ENCODE measurements at places on chromosomes 11 and 22.

- no peak for DNase-seq
Observed at GRCh38 chr11:67303132-67303834, at the start of gene SSH3. SSH3 (plus strand) TSS chr11:67303530; CDS start chr11:67303626, 96 bp downstream.

DNA sequence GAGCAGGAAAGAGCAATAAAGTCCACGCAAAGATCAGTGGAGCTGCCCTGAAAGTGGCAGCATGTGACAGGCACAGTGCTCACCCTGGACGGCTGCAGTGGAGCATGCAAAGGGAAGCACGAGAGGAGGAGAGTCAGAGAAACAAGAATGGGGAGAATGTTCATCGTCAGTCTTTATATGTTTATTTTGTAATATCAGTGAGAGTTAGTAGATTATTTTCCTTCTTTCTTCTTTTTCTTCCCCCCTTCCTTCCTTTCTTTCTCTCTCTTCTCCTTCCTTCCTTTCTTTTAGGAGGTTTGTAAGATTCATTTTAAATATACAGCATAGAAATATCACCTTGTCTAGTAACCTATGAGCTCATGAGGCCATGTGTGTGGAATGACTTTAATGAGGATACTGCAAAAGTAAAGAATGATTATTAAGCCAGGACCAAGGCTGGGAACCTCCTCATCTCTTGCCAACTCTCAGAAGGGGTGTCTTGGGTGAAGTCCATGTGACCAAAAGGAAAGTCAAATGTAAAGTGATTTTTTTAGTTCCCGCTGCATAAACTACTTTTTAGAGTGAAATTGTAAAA lies 321.1 kb downstream of the AASDHPPT start:
- no peak for DNase-seq

- DNase-seq = no peak
Observed at GRCh38 chr11:62128835-62129234, 5.0 kb downstream of the INCENP start.

- DNase-seq = no peak
Observed at GRCh38 chr11:57364851-57365660, 15.9 kb downstream of the PRG3 start.

DNA sequence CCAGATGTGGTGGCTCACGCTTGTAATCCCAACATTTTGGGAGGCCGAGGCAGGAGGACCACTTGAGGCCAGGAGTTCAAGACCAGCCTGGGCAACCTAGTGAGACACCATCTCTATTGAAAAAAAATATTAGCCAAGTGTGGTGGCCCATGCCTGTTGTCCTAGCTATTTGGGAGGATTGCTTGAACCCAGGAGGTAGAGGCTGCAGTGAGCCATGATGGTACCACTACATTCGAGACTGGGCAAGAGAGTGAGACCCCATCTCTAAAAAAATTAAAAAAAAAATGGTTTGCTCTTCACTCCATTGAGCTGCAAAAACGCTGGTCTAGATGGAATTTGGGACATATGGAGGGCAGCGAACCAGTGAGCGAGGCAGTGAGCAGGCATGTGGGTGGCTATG lies 21.6 kb upstream of the SOX10 start:
- no peak for DNase-seq

DNA sequence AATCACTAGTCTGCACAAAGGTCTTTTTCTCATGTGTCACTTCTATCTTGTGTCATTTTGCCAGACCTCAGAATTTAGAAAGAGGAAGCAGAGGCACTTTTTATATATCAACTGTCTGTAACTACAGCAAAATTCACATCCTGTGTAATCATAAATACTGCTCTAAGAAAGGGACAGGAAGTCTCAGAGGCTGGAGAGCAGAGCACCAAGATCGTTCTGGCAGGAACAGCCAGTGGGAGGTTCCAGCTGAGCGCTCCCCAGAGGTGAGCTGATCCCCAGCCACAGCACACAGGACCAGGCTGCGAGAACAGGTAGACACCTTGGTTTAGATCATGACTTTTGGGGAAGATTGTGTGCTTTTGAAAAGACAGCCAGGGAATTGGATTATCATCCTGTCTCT lies at the start of gene MS4A7:
MS4A7 (plus strand) TSS at position 179 of the 400 bp plus-strand sequence. CDS start 4,610 bp downstream, outside the sequence.
- peak; percentile 81 for DNase-seq

GRCh38 chr11:27319072-27319471 lies 43.9 kb downstream of the CCDC34 start:
- no peak for DNase-seq

DNA sequence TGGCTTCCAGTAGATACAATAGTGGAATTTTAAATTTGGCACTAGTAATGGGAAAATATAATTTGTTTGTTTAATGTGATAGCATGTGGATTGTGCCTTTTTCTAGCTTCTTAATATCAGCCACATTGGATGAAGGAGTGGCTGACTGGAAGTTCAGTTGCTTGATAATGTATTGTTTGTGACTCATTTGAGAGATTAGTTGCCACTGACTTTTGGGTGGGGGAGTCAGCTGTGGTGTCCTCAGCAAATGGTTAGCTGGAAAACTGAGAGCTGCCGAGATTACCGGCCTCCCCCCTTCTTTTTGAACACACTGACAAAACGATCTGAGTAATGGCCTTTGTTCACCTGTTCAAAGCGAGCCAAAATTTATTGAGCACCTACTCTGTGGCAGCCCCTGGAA lies 5.5 kb downstream of the JAM3 start:
- DNase-seq = no peak

- DNase-seq = no peak
Observed at GRCh38 chr11:67609316-67609715, 2.6 kb downstream of the NDUFV1 start.

GRCh38 chr11:959608-960007 lies 33.9 kb downstream of the AP2A2 start:
- no peak for DNase-seq

- DNase-seq = no peak
Observed at GRCh38 chr22:48265000-48265625, 1502.7 kb downstream of the TBC1D22A start.

DNA sequence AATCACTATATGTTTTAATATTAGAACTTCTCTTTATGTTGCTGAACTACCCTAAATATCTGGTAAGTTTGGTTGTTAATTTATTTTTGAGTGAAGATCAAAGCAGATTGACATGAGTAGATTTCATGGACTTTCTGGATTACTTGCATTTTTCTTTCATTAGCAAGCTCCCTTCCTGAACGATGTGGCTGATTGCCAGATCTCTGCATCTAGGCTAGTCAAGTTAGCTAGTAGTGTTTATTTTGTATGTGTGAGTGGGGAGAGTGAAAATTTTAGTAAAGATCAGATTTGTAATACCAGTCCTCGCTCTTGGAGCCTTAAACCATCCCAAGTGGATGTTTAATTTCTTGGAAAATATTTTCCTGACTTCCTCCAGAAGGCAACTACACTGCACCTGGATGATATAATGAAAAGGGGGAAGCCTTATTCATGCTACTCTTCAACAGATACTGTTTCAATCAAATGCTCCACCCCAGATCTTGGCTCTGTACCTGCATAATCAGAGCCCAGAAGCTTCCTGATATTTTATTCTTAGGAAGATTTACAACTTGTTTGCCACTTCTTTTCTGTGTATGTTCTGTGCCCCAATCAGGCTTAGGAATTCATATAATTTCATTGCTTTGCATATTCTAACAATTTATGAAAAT lies 143.2 kb upstream of the GRIA4 start:
- DNase-seq = no peak

- DNase-seq = no peak
Observed at GRCh38 chr11:31860391-31860790, 49.3 kb upstream of the PAX6 start.

- DNase-seq = no peak
Observed at GRCh38 chr22:28006271-28006670, 87.2 kb upstream of the PITPNB start.

DNA sequence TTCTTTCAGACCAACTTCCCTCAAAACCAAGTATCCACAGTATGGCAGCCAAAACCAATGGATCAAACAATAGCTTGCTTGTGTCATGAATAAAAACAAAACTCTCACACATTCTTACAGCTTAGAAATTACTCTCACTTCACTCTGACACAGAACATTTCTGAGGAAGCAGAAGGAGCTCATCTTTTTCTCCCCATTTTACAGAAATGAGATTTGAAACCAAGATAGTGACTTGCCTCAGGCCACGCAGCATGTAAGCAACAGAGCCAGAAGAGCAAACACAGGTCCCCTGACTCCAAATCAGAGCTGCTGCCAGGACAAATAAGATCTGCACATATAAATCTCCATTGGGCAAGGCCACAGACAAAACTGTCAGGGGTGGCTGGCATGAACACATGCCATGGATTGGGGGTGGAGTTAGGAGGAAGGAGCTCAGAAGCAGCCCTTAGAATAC lies 64.8 kb downstream of the RAB30 start:
- no peak for DNase-seq

DNA sequence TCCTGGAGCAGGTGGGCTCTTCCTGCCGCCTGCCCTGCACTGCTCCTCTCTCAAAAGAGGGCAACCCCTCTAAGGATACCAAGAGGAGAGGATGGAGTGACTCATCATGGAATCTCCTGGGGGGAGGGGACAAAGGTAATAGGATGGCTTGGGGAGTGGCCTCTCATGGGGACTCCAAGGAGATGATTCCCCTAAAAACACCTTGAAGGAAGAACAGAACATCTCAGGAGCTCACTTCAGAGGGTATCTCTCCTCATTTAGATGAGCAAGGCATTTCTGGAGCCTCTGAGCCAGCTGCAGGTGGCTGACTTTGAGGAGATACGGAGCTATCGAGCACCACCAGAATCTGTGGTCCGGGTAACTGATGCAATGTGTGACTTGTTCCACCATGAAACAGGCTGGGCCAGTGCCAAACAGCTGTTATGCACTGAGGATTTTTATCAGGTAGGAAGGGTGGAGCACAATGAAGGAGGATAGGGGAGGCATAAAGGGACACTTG lies 40.2 kb downstream of the RRP8 start:
- no peak for DNase-seq

DNA sequence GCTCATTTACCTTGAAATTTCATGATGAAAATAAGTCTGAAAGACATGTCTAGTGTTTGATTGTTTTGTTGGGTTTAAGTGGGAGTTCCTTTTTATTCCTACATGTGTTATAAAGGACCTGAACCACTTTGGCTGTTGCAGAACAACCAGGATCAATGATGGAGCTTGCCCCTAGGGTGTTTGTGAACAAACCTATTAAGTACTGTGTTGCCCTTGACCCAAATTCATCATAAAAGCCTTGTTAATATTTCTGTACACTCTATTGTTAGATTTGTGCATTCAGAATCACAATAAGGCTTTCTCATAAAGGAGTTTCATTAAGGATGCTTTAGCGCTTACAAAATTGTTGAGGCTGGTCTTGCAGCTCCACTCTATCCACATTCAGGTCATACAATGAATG lies 452.6 kb downstream of the NELL1 start:
- no peak for DNase-seq

DNA sequence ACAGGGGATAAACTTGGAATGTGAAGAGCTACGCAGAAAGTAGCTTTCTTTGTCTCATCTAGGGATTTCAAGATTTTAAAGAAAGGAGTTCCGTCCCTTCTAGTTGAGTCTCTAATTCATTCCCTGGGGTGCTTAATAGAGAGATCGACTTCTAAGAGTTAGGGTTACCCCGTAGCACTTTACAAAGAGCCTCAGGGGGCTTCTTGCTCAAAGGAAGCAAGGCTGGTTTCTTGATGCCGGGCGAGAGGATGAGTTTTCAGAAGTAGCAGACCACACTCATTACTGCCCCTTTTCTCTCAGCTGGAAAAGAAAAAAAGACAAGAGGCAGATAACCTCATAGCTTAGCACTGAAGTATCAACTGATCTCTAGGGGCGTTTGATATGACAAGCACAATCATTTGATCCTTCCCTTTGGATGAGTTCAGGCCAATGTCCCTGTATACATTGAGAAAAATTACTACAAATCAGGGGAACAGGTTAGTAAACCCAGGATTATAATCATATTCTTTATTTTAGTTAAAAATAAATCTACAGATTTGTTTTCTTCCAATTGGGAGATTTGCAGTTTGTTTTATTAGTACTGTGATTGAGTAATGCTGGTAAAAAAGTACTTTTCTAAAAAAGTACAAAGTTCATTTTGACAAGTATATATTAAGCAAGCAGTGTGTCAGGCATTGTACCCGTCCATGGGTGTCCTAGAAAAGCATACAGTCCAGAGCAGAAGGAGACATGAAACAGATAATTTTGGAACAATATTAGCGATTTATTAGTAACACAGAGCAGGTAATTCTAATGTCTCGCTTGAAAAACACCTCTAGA lies 18.7 kb downstream of the ELMOD1 start:
- no peak for DNase-seq

- no peak for DNase-seq
Observed at GRCh38 chr11:103714246-103714645, 322.2 kb upstream of the DDI1 start.

GRCh38 chr11:67266449-67267187 lies at the start of gene GRK2:
GRK2 (plus strand) TSS chr11:67266473; CDS start chr11:67266700, 227 bp downstream.
- DNase-seq = no peak

DNA sequence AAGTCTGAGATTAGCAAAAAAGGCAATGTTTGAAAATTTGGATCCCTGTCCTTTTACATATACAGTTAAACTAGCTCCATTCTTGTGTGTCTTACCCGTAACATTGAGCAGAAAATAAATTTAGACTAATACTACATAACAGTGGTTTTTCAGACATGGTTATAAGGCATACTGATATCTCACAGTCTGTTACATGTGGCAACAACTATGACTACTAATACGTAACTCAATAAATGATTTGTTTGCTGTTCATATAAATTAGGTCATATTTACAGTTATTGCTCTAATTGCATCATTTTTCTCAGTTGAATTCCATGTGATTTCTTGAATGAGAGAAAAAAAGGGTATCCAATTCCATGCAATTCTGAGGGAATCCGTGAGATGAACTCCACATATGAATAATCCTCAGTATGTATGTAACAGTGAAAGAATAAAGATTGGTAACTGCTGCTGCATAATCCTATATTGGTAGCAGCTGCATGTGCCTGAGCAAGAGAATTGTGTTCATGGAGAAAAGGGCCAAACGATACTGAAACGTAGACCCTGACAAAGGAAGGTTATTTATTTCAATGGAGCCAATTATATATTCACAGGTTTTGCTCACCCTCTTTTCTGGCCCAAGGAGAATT lies 390.9 kb upstream of the ARHGAP42 start:
- DNase-seq = no peak

GRCh38 chr22:46424496-46424895 lies 89.0 kb downstream of the TRMU start:
- DNase-seq = no peak

DNA sequence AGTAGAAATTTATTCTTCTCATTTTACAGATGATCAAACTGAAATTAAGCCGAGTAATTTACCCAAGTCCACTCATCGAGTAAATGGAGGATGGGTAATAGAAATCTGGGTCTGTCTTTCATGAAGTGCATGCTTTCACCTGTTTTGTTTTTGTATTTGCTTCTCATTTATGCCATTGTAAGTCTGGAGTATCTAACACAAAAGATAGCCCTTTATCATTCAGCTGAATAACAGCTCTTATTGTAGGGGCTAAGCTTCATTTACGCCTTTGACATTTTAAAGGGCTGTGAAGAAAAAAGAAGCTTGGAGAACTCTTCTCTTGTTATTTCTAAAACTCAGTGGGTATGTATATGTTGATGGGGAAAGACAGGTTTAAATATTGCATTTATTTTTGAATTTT lies 1196.2 kb upstream of the TENM4 start:
- DNase-seq = no peak

DNA sequence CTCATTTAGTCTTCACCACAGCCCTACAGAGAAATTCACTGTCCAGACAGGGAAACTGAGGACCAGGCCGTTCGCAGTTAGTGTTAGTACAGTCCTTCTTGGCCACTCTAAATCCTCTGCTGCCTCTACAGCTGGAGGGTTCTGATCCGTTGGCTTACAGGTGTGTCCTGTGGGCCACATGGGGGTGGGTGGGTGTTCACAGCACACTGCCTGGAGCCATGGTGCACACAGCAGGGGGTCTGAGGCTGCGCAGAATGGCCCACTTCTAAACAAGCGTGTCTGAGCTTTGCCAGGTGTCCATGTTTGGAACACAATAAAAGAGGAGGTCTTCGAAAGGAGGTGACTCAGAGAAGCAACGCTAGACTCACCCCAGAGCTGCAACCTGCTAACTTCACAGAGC lies 249.0 kb downstream of the ST3GAL4 start:
- no peak for DNase-seq
